ENCODE measurements at places on chromosomes 13 and 19. TPM values are rescaled to one million over a fixed set of nuclear protein-coding genes. Genes with fewer than 3 reads are reported as not detected.

DNA sequence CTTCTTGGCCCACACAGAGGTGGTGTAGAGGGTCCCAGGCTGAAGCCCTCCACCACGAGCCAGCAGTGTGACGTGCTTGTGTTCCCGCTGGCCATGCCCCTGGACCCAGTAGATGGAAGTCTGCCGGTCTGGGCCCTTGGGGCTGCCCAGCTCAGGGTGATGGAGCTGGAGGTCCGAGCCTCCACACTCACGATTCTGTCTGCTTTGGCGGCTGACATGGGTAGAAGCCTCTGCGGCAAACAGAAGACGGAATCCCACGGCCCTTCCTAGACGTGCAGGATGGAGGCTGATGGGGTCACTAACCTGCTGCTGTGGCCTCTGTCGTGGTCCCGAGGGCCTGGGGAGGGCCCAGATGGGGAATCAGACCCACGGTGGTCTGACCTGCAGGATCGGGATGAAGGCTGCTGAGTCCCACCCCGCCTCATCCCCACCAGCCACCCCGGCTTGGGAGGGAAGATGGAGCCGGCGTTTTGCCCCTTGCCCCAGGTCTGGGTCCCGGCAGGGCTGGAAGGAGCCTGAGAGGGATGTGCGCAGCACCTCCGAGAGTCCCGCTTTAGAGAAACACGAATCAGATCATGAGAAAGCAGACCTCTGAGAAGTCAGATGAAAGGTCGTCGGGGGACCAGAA, 4.4 kb downstream of the TMEM86B start:
- DNase-seq, result no peak

DNA sequence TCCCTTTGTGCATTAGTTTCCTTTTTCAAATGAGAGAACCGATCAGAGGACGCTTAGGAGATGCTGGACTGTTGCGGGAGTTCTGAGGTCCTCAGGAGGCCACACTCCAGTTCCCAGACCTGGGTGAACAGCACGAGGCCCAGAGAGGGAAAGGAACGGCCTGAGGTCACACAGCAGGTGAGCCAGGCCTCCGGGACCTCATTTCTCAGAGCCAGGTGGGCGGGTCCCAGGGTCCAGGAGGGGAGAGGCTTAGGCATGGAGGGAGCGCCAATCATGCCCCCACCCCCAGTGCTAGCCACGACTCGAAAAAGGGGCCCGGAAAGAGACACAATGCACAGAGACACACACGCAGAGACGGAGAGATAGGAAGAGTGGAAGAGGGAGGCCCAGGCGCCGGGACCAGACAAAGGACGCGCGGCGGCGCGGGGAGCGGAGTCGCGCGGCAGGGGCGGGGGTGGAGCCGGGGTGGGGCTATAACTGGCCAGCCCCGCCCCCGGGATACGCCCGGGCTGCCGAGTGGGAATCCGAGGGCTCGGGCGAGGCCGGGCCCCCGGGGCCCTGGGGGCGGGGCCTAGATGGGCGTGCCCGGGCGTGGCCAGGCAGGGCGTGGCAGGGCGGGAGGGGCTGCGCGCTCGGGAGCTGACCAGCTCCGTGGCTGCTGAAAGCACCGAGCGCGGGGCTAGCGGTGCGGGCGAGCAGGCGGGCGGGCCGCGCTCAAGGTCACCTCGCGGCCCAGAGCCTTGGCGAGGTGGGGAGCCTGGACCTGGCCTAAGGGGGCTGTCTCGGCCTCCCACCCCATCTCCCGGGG, 1.6 kb downstream of the ELAVL3 start:
- DNase-seq, result peak; percentile 36

- no peak for DNase-seq
Measured at GRCh38 chr13:27334774-27335435, 64.3 kb downstream of the RASL11A start.

DNA sequence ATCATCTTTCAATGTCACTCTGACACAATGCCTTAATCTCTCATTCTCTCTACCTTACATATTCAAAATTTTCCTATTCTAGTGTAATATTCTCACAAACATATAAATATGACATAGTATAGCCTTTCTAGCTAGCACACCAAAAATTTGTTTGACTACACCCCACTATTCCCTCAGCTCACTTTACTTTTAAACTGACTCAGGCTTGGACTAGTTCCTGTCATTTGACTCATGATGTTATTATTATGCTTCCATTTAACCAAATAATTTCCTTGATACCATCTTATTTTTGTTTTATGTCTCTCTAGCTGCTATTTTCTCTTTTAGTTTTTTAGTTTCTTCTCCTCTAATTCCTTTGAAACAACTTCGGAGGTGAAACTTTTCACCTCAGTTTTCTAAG, 1745.6 kb upstream of the PCDH20 start:
- DNase-seq, result no peak

DNA sequence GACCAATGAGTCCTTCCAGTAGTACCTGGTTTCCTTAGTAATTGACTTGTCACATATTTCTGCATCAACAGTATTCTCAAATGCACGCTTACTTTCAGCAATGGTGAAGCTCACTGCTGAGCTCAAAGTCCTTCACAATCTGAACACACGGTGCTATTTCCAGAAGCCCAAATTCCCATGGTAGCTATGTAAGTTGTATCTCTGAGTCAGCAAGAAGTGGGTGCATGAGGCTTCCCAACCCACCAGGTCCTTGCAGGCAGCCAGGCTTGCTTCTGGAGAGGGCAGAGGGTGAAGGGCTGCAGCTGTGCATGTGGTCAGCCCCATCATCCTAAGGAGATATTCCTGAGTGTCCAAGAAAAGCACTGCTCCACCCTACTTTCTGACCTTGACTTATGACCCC, 25.7 kb downstream of the COL4A2 start:
- DNase-seq, result no peak

Gene ATXN8OS
- total RNA-seq, result not detected

Gene TGFB1
- total RNA-seq, result 7.4 TPM

Gene PTGER1
- total RNA-seq, result 0.84 TPM
